Subcutaneous preadipocyte (primary cell): ENCODE measurements at places on chromosomes 1 and 21. TPM values are rescaled to one million over a fixed set of nuclear protein-coding genes. Genes with fewer than 3 reads are reported as not detected.

Gene SESN2
- total RNA-seq = 17.2 and 19.1 TPM in 2 replicates

Gene TNFRSF8
- under 0.01 TPM in 1 of 2 replicates, not detected in the other for total RNA-seq

Gene MSH4
- total RNA-seq = under 0.01 and 0.20 TPM in 2 replicates

Gene F3
- total RNA-seq = 29.0 and 42.8 TPM in 2 replicates

Gene TNFRSF4
- under 0.01 TPM in 1 of 2 replicates, not detected in the other for total RNA-seq

Gene OVAAL
- total RNA-seq = not detected in 2 replicates

Gene RHD
- under 0.01 TPM in 1 of 2 replicates, not detected in the other for total RNA-seq

Gene EVA1C
- total RNA-seq = 7.2 and 8.5 TPM in 2 replicates

Gene KLHDC7A
- not detected in 2 replicates for total RNA-seq

Gene DNM3
- 1.8 and 5.7 TPM in 2 replicates for total RNA-seq

Gene ZNF683
- not detected in 2 replicates for total RNA-seq

Gene RIPK4
- under 0.01 TPM in 1 of 2 replicates, not detected in the other for total RNA-seq

Gene GPR37L1
- total RNA-seq = not detected in 2 replicates

Gene RBM11
- total RNA-seq = not detected in 2 replicates
